ENCODE measurements at places on chromosomes 4 and X. TPM values are rescaled to one million over a fixed set of nuclear protein-coding genes. Genes with fewer than 3 reads are reported as not detected.

Gene SSX4
- not detected for total RNA-seq

Gene LNX1
- 26.7 TPM for total RNA-seq

Gene KIAA1210
- 4.9 TPM for total RNA-seq

Gene MAGEB10
- total RNA-seq: not detected

Gene RNF128
- total RNA-seq: 67.6 TPM

Gene TRPC5OS
- total RNA-seq: not detected

Gene CACNA1F
- 0.49 TPM for total RNA-seq

Gene TCEAL6
- total RNA-seq: 1.4 TPM

Gene ZFX
- total RNA-seq: 75.0 TPM

Gene EDNRA
- 15.4 TPM for total RNA-seq

Gene NDP
- total RNA-seq: 0.78 TPM
